ENCODE measurements at places on chromosomes 3 and 15.
A peak's percentile ranks its signal among the peaks of the same experiment; 100 is the strongest.

DNA sequence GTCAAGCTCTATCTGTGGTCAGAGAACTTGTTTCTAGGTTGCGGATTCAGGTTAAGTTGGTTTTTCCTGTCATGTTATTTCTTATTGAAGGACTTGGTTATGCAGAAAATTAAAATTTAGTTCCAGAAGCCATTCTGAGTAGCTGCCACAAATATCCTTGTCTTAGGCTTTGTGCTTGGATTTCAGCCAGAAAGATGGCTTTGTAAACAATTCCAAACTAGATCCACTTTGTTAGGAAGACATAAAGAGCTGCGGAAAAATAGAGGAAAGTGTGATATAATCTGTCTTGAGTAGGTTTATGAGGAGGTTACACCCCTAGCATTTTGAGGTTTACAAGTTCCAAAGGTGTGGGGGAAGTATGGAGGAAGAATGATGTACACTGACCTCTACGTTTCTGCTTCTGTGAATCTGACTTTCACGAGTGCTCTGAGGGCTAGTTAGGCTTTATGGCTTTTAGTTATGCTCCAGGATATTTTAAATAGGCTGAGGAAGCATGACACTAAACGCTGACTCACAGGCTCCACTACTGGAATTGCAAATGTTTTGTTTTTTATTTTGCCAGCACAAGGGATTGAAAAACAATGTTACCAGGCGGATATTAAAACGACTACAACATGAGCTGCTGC lies 46.3 kb upstream of the UTS2B start:
- no peak for DNase-seq

DNA sequence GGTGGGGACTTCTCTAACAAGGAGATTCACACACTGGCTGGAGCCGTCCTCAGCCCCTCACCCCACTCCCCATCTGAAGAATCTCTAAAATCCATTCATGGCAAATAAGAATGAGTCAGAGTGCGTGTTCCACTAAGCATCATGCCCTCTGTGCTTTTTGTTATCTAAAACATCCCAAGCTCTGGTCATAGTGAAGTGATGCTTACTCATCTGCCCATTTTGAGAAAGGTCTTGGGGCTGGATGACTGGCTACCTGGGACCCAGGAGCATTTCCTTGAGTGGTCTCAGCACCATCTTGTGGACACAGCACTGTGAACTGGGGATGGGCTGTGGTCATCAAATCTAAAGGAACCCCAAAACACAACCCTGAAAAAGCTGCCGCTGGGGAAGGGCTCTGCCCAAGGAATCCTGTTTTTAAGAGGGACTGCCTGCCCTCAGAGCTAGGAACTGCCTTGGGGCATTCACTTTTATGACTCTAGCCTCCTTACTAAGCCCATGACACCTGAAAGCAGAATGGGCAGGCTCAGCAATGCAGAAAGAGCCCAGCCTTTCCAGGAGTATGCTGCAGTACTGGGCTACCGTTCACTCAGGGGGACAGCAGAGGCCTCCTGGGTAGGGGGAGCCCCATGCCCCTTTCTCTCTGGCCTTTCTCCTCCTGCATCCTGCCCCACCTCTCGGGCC lies 53.5 kb downstream of the ZBTB38 start:
- no peak for DNase-seq

DNA sequence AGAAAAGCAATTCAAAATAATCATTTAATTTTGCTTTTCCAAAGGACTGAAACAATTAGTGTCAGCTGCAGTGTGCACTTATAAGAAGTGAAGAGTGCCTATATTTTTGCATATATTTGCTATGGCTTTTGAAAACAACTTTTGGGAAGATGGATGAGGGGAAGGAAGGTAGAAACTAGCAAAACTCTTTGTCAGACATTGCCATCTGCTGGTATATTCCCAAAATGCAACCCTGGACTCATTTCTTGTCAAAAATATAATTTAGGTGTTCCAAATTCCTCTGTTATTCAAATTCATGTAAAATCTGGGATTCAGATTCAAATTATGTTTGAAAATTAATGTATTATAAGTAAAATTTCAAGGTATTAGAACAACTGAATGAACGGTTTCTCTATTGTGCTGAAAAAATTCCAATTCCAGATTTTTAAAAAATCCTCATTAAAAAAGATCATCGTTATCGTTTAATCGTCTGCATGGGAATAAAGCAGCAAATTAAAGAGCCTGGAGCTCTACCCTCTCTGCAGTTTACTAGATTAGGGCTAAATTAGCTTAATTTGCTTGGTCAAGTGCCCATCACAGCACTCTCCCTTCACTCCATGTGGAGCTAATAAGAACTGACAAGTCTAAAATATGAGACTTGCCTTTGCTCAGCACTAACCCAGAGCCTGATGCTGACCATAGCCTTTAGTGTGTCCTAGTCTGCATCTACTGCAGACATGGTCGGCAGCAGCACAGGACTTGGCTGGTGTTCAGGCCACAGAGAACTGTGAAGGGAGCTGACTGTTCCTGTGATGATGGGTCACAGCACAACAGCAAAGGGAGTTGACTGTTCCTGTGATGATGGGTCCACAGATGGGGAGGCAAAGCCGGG lies 67.9 kb upstream of the MITF start:
- peak; percentile 19 for DNase-seq

GRCh38 chr3:187314176-187314575 lies 22.6 kb upstream of the MASP1 start:
- no peak for DNase-seq

DNA sequence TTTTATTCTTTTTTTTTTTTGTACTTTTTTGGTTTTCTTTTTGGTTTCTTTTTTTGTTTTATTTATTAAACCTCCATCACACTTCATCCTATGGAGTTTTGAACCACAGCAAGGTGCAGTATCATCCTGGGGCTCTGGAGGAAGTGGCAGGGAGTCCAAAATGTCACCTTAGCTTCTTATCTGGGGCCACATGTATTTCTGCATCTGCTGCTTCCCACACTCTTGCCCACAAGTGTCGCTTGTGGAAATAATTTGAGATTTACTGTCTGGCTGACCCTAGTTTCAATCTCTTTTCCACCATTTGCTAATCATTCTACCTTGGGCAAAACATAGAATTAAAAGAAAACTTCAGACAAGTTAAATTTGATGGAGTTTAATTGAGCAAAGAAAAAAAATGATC lies 6.4 kb downstream of the OPA1 start:
- no peak for DNase-seq

GRCh38 chr3:137610723-137611122 lies 153.4 kb upstream of the SOX14 start:
- no peak for DNase-seq

DNA sequence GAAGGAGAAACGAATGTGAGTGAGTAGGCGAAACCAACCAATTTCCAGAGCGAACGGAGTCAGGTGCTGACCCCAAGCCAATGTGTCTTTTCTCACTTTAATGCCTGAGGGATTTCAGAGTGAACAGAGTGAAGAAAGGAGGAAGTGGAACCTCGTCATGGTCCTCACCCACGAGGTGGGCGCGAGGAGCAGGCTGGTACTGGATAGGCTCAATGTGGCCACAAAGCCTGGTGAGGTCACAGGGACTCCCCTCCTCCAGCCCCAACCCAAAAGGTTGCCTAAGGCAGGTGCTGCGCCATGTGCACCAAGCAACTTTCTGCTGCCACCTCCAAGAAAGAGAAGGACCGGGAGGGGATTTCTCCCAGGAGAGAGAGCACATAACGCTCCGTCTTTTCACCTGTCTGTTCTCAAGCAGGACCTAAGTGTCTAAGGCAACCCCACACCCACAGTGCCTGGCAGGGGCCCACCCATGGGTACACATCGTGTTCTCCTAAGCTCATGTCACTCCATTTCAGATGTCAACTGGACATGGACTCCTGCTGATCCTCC lies 3.8 kb downstream of the NRROS start:
- no peak for DNase-seq

GRCh38 chr15:79282371-79283251 lies at the start of gene ANKRD34C:
Gene ANKRD34C (plus strand): TSS chr15:79282722. CDS start chr15:79293285, 10,563 bp downstream.
- DNase-seq = no peak

GRCh38 chr3:97979610-97980009 lies 7.4 kb upstream of the RIOX2 start:
- no peak for DNase-seq

- DNase-seq = no peak
Observed at GRCh38 chr3:18739099-18739433, 313.9 kb upstream of the SATB1 start.

DNA sequence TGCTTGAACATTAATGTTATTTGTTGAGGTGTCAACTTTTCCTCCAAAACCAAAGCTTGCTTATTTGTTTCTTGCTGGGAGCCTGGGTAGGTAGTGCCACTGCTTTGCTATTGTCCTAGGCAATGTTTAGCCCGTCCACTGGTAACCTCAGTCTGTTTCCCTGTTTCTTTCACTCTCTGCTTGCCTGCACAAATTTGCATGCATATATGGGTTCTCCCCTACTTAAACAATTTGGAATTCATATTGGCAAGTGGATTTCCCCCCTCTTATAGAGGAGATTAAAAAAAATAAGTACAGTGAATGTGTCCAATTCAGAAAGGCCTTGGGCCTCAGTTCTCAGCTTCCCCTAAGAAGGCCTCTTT lies 45.0 kb upstream of the BOC start:
- no peak for DNase-seq

GRCh38 chr3:112973325-112974177 lies 1.4 kb downstream of the CD200R1 start:
- no peak for DNase-seq

GRCh38 chr15:31447931-31448634 lies 121.4 kb downstream of the KLF13 start:
- DNase-seq = no peak

GRCh38 chr15:64702816-64703631 lies 72.4 kb downstream of the RBPMS2 start:
- DNase-seq = peak; percentile 98

DNA sequence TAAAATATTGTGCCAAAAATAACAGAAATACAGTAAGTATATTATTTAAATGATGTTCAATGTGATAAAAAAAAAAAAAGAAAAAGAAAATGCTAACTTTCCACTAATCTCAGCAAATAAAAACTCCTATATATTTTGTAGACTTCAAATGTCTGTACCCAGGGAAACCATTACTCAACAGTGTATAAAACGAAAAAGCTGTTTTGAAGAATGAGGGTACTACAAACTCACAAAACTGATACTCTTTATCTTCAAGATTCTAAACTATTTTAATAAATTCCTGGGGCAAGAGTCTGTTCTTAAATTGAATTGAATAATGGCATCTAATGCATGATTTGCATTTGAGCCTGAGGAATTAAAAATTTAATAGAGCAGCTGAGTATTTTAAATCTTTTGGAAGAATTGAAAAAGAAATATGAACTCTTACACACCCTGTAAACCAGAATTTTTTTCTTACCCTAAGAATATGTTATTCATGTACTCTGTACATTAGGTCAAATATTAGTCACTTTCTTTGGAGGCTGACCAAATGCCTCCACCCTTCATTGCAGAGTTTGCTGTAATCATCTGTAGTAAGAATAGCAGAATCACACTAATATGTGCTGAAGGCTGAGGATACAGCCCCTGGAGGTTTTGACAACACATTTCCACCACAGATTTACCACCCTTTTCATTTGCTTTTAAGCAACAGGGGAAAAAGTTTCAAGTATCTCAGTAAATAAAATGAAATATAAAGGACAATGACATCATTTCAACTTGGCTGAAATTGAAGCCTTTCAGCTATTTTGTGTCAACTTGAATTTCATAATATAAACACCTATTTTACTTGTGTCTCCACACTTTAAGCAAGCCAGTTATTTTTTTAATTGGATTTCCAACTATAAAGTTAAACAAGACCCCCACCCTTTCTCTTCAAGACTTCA lies 79.7 kb downstream of the FBN1 start:
- no peak for DNase-seq

Measured in substantia nigra (tissue), 51 donors.